Stimulated activated CD4-positive, alpha-beta T cell treated with anti-CD3 and anti-CD28 coated beads, Interleukin-1b, Interleukin-23, amount 100 ng/mL, for 1 hour (primary cell): ENCODE measurements at places on chromosomes 1 and 21.
A peak's percentile ranks its signal among the peaks of the same experiment; 100 is the strongest.

GRCh38 chr1:161068306-161069234 lies 1.1 kb downstream of the ARHGAP30 start:
- peak; percentile 54 for DNase-seq

- DNase-seq: peak; percentile 31
Measured at GRCh38 chr1:3775490-3776230, 3.1 kb downstream of the SMIM1 start.

GRCh38 chr1:36847186-36847585 lies 187.1 kb downstream of the GRIK3 start:
- DNase-seq: no peak

- DNase-seq: no peak
Measured at GRCh38 chr1:219629296-219629880, 16.5 kb upstream of the ZC3H11B start.

DNA sequence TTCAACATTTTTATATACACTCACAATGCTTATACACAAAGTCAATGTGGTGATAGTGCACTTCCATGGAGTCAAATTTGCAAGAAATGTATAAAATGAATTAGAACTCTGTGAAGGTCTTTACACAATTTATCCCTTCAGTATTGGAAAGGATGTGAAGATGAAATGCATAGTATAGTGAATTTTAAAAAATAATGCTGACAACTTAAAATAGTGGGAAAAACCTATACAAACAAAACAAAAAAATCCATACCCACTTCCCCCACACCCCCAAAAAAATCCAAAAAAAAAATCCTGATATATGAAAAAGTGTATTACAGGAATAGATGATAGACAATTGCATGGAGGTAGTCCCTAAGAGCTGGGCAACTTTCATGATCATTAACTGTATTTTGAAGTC lies 165.3 kb downstream of the HLX start:
- no peak for DNase-seq

- no peak for DNase-seq
Measured at GRCh38 chr1:179153217-179153616, 71.3 kb downstream of the TOR3A start.

DNA sequence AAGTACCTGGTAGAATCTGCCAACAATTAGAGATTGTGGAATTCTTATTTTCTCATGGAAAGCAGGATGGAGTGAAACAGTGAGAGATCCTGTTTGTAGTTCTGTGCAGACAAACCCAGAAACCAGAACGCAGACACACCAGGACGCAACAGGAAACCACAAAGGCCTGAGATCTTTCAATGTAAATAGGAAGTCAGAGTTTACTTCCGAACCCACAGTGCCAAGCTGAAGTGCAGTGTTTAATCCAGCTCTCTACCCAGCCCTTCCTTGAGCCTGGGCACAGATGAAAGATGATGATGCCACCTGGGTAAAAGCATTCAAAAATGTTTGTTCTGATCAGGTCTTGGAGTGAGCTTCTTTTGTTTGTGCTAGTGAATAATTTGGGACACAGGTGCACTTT lies 244.2 kb upstream of the HOOK1 start:
- peak; percentile 0 for DNase-seq

DNA sequence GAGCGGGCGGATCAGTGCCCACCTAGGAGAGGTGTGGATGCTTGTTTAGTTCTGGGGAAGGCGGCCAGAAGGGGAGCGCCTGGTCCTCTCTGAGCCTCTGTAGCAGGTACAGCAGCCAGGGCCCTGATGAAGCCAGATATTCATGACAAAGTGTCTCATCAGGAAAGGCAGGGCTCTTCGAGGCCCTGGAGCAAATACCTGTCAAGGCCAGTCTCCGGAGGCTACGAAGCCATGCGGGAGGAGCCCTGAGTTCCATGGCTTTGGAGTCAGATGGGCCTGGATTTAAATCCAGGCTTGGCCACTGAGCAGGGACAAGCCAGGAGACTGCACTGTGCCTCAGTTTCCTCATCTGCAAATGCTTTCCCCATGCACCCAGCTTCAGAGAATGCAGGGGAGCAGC lies 25.4 kb upstream of the GPR153 start:
- DNase-seq: no peak

GRCh38 chr21:42164064-42164789 lies 54.7 kb upstream of the ABCG1 start:
- DNase-seq: peak; percentile 13
